ENCODE measurements at places on chromosomes 4 and X.

DNA sequence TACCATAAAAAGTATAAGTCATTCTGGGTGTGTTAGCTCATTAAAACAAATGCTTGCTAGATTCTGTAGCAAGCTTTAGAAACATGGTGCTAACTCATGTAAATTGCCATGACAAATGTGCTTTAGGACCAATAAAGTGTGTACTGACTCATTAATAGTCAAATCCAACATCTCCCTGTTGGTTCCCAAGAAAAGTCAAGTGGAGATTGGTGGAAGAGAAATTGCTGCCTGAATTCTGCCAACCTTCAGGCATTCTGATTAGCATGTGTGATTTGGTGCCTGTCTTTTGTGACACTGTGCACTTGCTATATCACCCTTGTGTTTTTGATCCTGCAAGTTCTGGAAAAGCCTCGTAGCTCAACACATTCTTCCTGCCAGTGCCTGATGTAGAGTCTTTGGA, 503.8 kb upstream of the BOD1L1 start:
- DNase-seq, result no peak

- DNase-seq, result no peak
These were observed 120.2 kb upstream of the GPRIN3 start for GRCh38 chr4:89427782-89428181.

- DNase-seq, result no peak
These were observed 11.0 kb upstream of the SH3BP2 start for GRCh38 chr4:2781911-2782310.

DNA sequence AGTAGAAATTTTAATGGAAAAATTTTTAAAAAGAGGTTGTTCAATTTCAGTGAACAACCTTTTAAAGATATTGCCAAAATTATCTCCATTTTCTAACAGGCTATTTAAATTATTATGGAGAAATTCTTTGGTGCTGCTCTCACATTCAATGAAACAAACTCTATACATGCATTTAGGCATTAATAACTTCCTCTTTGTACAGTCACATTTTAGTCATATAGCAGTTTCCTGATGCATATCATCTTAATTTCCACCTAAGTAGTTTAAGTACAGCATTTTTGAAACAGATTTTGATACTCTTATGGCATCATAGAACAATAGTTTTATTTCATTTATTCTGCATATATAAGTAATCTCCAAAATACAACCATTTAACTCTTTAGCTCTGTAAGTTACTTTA, 500.1 kb downstream of the STPG2 start:
- no peak for DNase-seq

- DNase-seq, result no peak
These were observed 29.7 kb downstream of the TMEM164 start for GRCh38 chrX:110032534-110033147.

DNA sequence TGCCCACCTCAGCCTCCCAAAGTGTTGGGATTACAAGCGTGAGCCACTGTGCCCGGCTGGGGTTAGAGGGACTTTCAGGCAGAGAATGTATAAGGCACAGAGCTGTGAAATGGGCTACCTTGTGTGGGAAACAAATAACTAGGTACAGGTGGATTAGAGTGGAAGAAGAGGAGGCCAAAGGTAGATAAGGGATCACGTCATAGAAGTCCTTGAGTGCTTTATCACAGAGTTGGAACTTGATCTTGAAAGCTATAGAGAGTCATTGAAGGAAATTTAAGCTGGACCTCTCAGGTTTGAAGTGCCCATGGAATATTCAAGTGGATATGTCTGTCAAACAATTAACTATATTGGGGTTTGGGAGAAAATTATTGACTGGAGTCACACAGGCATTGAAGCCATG, 8.4 kb downstream of the N4BP2 start:
- DNase-seq, result no peak

DNA sequence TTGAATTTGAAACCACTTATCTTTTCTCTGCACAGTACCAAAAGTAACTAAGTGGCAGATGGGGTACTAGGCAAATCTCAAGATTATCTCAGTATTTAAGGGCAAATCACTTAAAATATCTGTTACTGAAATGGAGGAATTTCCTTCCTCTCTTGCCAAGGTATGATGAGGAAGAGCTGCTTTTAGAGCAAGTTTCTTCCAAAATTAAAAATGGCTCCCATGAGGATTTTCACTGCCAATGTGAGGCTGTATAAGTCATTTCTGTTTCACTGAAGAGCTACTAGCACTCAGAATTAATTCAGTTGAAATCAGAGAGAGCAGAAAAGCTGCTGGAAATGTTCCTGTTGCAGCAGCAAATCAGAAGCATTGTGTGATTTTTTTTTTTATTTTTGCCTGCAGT, 43.4 kb downstream of the GABRB1 start:
- DNase-seq, result no peak
